Tibial nerve (tissue), 4 donors: ENCODE measurements at places on chromosomes 2 and 18. TPM values are rescaled to one million over a fixed set of nuclear protein-coding genes. Genes with fewer than 3 reads are reported as not detected.

The FOXD4L1 gene
- not detected for total RNA-seq

The ZFAND2B gene
- 48.8 TPM for total RNA-seq

The GPR35 gene
- total RNA-seq, result 0.90 TPM

The CCDC102B gene
- total RNA-seq, result 17.6 TPM

The IL1RL2 gene
- total RNA-seq, result not detected

The SLC4A3 gene
- total RNA-seq, result 3.3 TPM

The HDHD2 gene
- total RNA-seq, result 44.4 TPM

The USP40 gene
- total RNA-seq, result 63.0 TPM

The GLI2 gene
- 14.9 TPM for total RNA-seq
